Stimulated activated CD4-positive, alpha-beta T cell treated with anti-CD3 and anti-CD28 coated beads, Interleukin-12 subunit alpha, Interleukin-12 subunit beta, amount 100 ng/mL, for 24 hours (primary cell): ENCODE measurements at places on chromosomes 1 and 21.

- no peak for DNase-seq
Measured at GRCh38 chr1:36279789-36280296, 26.3 kb upstream of the SH3D21 start.

DNA sequence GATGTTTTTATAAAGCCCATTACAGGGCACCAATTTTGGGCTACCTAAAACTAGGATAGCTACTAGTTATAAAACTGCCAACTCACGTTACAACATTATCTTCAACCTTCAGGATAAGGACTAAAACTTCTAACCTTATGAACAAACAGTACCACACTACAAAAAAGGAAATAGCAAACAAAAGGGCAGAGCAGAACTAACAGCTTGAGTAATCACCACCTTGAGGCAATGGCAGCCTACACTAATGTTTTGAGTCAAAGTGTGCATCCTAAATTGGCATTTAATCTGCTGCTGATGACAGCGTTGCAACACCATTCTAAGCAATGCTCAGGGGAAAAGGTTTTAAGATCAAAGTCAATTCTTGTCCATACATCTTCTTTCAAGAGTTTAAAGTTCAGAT, 27.2 kb downstream of the PTP4A2 start:
- DNase-seq, result no peak

DNA sequence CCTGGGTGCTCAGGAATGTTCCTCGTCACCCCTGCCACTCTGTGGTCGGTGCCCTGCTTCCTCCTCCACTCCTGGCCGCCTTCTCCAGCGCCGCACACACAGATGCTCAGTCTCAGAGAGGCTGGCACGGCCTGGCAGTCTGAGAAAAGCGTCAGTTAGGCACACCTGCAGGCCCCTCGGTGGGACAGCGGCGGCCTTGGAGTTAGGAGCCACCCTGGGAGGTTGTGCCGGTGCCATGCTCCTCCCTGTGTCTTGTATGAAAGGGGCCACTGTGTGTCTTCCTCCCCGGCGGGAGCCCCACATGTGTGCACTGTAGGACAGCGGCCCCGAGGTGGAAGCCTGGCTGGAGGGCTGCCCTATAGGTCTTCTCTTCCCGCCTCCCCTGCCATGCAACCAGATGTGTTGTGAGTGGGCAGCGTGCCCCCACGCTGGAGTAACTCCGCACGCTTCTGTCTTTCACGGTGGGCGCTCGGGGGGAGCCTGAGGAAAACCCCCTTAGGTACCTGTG, 145.2 kb downstream of the PGBD5 start:
- DNase-seq, result no peak

GRCh38 chr1:177984136-177984525, 14.3 kb upstream of the SEC16B start:
- DNase-seq, result no peak

GRCh38 chr1:14117700-14118099, 417.7 kb downstream of the PRDM2 start:
- DNase-seq, result no peak

DNA sequence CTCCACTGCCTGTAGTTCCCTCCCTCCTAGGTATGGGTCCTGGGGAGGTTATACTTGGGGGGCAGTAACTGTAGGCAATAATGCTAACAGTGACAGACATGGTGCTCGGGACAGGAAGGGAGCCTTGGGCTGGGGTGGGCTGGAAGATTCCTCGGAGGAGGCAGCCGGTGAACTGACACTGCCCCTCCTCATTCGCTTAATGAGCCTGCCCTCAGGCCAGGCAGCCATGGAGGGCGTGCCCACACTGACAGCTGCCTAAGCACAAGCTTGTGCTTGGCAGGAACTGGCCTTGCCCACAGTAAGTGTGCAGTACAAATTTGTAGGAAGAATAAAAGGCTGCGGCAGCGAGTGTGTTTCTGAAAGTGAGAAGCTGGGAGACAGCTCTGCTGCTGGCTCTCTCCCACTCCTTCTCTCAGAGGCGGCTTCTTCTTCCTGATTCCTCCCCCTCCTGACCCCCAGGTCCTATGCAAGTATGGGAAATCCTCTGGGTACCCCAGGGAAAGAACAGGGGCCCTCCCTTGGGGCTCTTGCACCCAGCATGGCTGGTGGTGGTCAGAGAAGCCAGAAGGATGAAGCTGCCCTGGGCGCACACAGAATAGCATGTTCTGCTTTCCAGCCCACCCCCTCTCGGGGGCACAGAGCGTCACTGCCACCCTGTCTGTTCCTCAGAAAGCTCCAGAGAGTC, 23.6 kb downstream of the OPTC start:
- DNase-seq, result no peak

DNA sequence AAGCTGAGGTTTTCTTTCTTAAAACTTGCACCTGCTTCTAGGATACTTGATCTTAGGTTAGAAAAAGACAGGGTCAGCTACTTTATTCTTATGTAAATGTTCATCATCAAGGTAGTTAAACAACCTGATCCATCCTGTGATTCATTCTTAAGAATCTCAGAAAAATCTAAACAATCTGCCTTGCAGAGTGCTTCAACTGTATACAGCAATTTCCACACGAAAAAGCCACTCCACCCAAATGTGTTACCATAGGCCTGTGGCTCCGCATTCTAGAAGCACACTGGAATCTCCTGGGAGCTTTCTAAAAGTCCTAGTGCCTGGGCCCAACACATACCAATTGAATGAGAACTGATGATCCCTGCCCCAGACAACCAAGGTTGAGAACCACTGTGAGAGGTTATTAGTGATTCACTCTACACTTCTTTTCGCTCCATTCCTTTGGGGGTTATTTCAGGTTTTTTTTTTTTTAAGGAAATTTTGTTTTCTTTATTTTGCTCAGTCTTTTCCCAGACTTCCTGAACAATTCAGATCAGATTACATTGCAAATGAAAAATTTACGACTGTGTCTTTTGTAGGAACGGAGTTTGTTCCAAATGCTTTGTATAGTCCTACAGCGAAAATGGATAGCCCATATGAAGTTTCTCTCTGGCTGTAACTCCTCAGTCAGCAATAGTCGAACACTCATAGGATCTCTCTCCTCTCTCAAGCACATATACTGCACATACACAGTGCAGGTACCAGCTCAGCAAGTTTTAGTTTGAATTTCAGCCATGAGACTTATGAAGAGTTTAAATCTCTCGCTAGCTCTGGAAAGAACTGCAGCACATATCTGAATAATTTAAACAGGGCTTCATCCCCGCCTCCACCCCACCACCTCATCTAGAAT, 16.1 kb downstream of the SMYD2 start:
- no peak for DNase-seq

DNA sequence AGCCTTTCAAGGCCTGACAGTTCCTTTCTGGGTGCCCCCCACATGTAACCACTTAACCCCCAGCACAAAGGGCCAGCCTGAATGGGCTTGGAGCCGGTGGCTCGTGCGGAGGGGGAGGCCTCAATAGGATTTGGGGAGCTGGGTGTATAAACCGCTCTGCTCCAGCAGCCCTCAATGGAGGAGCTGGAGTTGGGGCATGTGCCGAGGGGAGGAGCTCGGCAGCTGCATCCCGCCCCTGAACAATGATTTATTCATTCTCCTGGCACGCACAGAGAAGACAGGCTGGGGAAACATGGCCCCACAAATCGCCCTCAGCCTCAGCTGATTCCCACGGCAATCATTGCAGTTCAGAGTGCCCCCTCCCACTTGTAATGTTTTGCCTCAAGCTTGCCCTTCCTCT, 6.9 kb upstream of the C1orf216 start:
- no peak for DNase-seq

DNA sequence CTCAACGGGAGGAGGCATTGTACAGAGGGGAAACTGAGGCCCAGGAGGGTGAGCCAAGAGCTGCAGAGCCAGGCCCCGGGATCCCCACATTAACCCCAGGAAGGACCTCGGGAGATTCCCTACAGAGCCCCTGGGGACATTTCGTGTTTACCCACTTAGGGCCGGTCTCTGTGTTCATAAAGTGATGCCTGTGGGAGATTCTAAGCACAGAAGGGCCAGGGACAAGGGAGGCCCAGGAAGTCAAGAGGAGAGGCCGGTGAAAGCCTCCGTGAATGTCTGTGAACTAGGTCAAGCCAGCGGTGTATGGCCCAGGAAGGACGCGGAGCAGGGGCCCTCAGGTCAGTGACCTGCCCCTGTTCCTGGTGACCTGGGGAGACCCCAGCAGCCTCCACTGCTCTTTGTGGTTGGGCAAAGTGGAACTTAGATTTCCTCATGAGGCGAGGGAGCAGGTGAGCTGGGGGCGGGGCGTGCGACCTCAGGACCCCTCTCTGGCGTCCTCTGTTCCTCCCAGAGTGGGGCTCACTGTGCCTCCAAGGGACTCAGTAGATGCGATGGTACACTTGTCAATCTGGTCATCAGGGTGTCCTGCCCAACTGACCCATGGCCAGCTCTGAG, 34.9 kb downstream of the PDE9A start:
- DNase-seq, result no peak

- no peak for DNase-seq
Measured at GRCh38 chr1:22362626-22363402, 88.8 kb upstream of the ZBTB40 start.

- DNase-seq, result no peak
Measured at GRCh38 chr1:118144684-118145083, 40.3 kb downstream of the SPAG17 start.

DNA sequence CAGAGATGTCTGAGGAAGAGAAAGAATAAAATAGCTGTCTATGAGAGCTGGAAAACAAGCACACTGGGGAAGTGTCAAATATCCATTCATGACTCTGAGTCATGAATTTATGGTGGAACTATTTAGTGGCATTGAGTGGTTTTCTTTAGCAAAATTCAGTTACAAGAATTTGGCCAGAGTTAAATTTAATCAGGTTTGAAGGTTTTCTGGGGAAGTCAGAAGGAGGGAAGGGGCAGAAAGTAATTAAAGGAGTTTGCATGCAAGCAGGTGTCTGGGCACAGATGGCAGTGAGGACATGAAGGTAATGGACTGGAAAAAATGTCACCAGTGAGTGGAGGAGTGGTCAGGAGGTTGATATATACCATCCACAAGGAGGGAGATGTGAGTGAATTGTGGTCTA, 121.9 kb upstream of the IVNS1ABP start:
- no peak for DNase-seq

DNA sequence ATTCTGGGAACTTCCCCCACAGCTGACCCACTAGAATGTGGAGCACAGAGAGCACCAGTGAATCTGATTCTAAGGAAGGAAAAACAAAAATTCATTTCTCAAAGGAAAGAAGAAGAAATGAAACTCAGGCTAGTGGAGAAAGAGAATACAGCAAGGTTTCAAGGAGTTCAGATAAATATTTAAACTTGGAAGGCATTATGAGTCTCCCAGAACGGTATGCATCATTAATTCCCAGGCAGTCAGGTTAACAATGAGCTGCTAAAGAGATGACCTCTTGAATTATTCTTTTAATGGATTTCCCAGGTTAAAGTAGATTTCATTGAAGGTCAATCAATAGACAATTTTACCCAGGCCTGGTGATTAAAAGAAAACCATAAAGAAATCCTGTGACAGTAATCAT, 103.6 kb upstream of the KAZN start:
- DNase-seq, result no peak

DNA sequence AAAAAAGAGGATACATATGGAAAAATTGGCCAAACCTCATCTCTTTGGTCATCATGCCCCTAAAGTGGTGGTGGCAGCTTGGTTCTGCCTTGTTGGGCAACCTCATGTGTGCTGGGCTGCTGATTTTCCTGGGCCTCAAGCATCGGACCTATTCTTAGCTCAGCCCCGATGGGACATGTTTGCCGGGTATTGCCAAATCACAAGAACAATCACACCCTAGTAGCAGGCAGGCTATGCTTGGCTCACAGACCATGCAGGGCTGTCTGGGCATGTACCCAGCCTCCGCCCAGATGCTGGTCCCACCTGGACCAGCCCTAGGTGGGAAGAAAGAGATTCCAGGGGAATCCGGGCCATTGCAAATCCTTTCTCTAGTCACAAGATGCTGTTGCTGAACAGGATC, 189.4 kb upstream of the FGGY start:
- no peak for DNase-seq

- no peak for DNase-seq
Measured at GRCh38 chr1:26998429-26999300, 5.2 kb downstream of the TRNP1 start.

DNA sequence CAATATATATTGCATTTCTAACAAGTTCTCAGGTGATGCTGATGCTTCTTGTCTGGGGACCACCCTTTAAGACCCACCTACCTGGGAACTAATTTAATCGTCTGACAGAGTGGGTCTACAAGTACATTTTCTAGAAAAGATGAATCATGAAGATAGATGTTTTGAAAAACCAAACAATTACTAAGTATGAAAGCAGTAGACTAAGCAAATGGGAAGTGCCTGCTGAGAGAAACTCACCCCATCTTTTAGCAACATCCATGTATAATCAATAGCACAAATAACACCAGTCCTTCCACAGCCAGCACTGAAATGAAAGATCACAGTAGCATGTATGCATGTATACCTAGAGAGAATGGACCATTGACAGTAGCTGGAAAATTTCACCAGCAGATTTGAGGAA, 17.3 kb downstream of the PTPN22 start:
- DNase-seq, result no peak

GRCh38 chr1:100628631-100629081, 90.7 kb downstream of the GPR88 start:
- DNase-seq, result no peak

- no peak for DNase-seq
Measured at GRCh38 chr1:35876988-35877387, 6.0 kb upstream of the AGO1 start.

DNA sequence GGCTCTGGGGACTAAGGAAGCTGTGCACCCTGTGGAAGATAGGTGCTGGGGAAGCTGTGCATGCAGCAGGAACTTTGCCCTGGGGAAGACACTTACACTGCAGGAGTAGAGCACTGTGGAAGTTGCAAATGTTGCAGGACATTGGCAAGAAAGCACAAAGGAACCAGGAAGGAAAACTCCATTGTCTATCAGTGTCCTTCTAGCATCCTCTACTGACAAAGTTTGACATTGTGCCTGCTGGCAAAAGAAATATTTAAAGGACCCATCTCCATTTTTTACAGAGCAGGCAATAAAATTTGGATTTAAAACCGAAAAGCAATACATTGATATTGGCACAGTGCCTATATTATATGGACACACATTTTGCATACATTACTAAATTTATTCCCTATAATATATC, 394.1 kb downstream of the PBX1 start:
- DNase-seq, result no peak

GRCh38 chr1:226489718-226490425, 58.7 kb upstream of the STUM start:
- no peak for DNase-seq

GRCh38 chr1:201731592-201731991, 97.4 kb upstream of the IPO9 start:
- no peak for DNase-seq
